ENCODE measurements at places on chromosomes 12 and 14.
A peak's percentile ranks its signal among the peaks of the same experiment; 100 is the strongest.

DNA sequence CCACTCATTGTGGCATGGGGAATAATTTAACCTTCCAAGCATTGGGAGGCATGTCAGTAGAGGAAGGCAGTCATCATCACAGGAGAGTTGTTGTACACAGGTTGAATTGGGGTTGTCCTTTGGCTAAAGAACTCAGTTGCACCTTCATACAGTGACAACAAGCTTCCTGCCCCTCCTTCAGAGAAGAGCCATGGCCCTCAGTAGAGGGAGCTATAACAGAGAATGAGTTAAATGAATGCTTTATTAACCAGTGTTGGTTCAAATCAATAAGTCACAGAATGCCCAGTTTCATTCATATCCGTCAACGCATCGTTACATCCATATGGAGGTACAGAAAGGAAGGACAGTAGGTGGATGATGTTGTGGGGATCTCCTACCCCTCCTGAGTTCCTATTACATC, 4.8 kb downstream of the IFNG-AS1 start:
- DNase-seq, result no peak

DNA sequence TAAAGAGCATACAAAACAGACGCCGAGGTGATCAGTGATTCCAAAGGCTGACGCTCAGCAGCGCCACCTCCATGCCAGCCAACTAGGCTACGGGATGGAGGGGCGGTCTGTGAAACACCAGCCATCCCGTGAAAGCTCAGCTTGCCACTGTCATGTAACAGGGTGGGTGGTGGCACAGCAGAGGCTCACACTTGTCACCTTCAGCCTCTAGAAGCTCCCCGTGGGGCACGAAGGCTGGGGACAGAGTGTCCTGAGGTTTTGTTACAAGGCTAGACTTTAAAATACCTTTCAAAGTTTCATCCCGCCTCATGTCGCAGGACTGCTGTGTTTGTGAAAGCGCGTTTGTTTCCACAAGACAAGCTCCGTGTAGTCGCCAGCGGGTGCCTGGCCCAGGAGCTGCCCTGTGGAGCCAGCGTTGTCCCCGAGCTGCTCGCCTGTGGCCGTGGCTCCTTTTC, 20.7 kb downstream of the XRCC3 start:
- DNase-seq, result no peak

DNA sequence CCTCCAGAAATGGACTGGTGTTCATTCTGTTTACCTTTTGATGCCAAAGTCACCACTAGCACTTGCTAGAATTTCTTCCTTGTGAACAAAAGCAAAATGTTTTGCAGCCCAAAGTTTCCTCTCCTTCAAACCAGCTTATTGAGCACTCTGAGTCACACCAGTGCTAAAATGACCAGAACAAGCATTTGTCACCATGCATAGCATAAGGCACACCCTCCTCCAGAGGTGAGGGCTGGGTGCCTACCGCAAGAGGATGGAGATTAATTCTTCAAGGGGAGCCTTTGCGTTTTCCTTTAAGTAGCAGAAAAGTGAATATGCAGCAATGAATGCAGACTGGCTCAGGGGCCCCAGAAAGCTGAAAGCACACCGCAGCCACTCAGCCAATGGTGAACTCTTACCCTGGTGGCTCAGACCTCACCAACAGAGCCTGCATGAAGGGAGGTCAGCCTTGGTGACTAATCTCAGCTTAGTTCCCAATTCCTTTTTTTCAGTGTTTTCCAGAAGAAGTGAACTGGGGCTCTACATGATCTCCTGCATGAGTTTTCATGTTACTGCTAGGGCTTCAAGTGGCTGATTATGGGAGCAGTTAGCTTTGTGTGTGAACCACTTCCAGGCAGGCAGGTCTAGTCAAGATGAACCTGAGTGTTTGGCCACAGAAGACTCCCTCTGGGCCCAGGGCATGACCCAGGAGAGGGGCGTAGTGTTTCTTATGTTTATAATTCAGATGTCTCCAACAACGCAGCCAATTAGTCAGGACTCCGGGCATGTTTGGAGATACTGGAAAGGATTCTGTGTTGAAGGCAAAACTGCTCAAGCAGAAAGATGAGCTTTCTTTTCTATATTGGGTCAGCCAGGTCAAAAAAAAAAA, 96.3 kb downstream of the PAX9 start:
- no peak for DNase-seq

GRCh38 chr12:119060847-119061796, 79.8 kb downstream of the SRRM4 start:
- peak; percentile 36 for DNase-seq

DNA sequence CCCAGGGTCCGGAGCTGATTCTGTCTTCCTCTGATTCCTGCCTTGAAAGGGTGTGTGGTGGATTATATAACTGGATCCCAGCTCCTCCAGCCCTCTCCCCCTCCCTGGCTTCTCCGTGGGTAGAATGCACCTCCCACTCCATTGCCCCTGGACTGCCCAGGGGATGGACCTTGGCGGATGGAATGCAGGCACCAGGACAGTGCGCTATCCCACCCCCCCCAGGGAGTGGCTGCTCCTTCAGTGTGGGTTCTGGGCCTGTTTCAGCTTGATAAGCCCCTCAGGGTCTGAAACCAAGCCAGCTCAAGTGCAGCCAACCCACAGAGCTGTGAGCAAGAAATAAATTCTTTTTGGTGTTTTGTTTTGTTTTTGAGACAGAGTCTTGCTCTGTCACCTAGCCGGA, 112.4 kb upstream of the TMEM132D start:
- no peak for DNase-seq

GRCh38 chr12:27996761-27997160, 24.2 kb upstream of the PTHLH start:
- DNase-seq, result no peak
